ENCODE measurements at places on chromosomes 7 and 10. TPM values are rescaled to one million over a fixed set of nuclear protein-coding genes. Genes with fewer than 3 reads are reported as not detected.
A peak's percentile ranks its signal among the peaks of the same experiment; 100 is the strongest.

POLR3A gene
- total RNA-seq: 12.8 TPM

- no peak for DNase-seq
Measured at GRCh38 chr10:25573316-25573715, 360.7 kb upstream of the MYO3A start.

DNA sequence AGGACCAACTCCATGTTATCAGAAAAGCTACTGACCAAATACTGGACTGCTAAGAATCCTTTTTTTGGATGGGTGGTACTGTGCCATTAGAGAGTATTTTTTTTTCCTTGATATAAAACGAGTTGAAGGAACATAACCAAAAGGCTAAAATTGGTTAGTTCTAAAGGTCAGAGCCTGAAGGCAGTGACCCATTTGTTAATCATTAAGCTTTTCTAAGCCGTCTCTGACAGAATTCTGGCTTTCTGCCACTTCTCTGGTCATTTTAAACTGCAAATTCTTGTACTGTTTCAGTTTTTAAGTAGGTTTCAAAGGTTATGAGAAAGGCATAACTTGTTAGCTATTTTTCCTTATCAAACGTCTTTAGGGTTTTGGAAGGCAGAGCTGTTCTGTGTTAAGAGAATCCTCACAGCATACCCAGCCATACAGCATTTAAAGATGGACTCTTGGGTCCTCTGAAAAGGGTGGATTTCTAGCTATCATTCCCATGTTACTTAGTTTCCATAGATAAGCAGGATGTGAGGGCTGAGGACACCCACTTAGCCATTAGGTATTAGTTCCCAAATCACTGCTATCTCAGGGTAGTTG is 196.8 kb downstream of the RNLS start:
- DNase-seq: no peak

FAM237B gene
- not detected for total RNA-seq

- no peak for DNase-seq
Measured at GRCh38 chr10:115065801-115066200, 27.4 kb upstream of the ATRNL1 start.

- DNase-seq: no peak
Measured at GRCh38 chr10:101284744-101285463, 55.6 kb upstream of the LBX1 start.

GRCh38 chr10:123788981-123789380 is 102.6 kb downstream of the CPXM2 start:
- peak; percentile 60 for DNase-seq

- no peak for DNase-seq
Measured at GRCh38 chr10:123890226-123890625, 1.4 kb downstream of the CPXM2 start.

GRCh38 chr10:103547391-103547946 is 54.0 kb downstream of the NEURL1 start:
- no peak for DNase-seq

DNA sequence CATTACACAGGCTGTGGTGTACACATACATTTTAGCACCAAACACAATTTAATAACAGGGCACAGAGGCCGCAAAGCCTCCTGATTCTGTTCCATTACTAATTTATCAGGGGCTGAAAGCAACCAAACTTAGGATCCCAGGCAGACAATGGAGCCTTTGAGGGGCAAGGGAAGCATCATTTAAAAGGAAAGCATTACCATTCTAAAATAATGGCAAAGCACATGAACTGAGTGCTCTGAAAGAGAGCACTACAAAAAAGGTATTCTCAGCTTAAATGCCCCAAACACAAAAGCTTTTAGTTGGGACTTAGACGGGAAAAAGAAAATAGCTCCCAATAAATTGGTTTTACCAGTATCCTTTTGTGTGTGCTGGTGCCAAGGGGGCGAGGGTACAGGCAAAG is 282.0 kb upstream of the ETV1 start:
- DNase-seq: no peak

DNA sequence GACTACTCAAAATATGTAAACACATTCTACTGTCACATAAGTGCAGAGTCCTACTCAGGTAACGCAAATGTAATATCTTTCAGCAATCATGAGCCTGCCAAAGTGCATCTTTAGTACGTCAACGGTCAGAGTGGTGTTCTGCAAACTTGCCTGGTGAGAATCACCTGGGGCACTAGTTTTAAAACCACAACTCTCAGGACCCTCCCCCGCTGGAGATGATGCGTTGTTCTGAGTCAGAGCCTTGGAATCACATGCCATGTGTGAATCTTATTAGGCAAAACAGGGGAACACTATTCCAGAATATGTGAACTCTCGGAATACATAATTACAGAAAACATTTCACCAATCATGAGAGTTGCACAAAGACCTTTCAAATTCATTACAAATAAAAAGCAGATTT is 115.7 kb downstream of the TPK1 start:
- DNase-seq: no peak

SYT15B gene
- 11.3 TPM for total RNA-seq
